ENCODE measurements at places on chromosomes 6 and 20. TPM values are rescaled to one million over a fixed set of nuclear protein-coding genes. Genes with fewer than 3 reads are reported as not detected.

GRCh38 chr20:11296221-11296620, 621.5 kb upstream of the BTBD3 start:
- no peak for DNase-seq

DNA sequence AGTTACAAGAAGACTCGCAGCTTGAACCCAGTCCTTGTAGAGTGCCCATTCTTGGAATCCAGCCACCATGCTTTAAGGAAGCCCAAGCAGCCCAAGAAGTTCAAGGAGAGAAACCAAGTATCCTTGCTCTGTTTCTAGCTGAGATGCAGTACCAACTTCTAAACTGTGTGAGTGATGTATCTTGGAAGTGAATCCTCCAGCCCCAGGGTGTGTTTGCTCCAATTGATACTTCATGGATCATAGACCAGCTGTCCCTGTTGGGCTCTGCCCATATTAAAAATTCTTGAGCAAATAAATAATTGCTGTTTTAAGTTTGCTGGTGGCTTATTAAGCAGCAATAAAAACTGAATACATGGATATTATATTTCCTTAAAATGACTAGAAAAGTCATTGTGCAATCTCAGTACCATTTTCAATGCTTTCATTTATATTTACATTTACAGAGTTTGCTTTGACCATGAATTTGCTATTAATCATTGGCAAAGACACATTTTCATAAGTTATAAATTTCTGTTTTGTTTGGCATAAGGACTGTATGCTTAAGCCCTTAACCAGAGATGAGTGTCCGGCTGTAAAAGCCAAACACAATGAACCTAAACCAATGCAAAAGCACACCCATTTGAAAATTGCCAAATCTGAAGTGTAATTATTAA, 9.2 kb downstream of the SPTLC3 start:
- no peak for DNase-seq

DNA sequence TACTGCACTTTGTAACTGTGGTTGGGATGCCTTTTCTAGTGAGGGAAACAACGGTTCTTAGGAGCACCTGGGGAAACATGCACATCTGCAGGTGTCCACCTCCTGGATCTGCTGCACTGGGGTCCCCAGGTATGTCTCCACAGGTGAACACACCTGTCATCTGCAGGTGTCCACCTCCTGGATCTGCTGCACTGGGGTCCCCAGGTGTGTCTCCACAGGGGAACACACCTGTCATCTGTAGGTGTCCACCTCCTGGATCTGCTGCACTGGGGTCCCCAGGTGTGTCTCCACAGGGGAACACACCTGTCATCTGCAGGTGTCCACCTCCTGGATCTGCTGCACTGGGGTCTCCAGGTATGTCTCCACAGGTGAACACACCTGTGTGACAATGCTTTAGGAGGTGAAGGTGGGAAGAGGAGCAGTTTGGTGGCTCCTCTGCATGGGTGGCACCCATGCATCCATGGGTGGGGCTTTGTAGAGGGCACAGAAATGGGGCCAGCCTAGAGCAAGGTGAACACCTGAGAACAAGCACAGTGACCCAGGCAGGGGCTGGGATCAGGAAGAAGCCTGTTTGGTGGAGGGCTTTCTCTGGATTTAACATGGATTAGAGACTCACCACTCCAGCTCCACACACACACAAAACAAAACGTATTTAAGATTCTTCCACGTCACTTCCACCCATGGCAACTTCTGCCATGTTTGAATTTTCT, 206.0 kb upstream of the CDH4 start:
- DNase-seq = no peak

DNA sequence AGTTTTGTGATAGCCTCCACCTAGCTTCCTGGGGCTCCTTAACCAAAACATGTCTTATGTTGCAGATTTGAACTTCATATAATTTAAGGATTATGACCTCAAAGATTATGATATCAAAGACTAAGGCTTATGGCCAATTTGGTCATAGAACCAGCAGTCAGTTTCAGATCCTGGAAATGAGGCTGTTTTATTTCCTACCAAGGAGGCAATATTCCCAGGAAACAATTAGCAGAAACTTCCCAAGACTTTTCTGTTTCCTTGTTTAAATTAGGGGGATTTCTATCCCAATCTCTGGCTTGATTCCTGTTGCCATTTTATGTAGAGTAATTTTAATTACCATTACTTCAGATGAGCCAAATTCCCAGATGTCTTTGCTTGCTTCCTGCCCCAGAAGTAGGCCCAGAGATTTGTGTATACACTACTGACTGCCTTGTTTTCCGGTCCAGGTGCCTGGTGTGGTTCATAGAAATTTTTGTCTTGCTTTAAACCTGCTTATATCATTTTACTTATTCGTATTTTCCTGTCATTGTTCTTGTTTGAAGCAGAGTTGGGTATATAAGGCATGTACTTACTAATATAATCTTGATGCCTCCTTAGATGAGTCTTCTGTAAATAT, 119.2 kb upstream of the TMEM170B start:
- no peak for DNase-seq

DNA sequence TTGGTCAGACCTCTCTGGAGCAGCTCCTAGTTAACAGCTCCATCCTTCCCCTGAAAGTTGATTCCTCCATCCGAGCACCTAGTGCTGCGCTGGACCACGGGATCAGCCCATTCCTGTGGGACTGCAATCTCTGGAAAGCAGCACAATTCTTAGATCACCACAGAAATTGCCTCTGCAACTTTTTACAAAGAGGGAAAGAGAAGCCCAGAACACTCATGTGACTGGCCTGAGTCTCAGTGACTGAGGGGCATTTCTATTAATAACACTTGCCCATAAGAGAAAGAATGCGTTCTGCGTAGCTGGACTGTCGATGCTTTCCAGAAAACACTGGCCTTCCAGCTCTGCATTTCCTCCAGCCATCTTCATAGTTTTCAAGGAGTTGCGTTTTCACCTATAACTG, 18.3 kb downstream of the MPC1 start:
- DNase-seq = no peak

- peak; percentile 17 for DNase-seq
Observed at GRCh38 chr6:30227763-30228487, 14.7 kb upstream of the TRIM26 start.

- DNase-seq = no peak
Observed at GRCh38 chr6:7107578-7108195, at the start of gene RREB1. RREB1 (plus strand) TSS chr6:7107961; CDS start chr6:7181912, 73,951 bp downstream.

DNA sequence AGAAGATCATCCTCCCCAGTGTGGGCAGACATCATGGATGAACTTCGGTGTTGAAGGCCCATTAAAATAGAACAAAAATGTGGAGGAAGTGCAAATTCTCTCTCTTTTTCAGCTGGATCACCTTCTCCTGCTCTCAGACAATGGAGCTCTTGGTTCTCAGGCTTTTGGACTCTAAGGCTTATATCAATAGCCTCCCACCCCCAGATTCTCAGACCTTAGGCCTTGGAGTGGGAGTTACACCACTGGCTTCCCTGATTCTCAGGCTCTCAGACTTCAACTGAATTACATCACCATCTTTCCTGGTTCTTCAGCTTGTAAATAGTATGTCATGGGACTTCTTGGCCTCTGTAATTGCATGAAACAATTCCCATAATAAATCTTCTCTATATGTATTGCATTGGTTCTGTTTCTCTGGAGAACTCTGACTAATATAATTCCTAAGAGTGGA, 36.6 kb downstream of the NSFL1C start:
- no peak for DNase-seq

DNA sequence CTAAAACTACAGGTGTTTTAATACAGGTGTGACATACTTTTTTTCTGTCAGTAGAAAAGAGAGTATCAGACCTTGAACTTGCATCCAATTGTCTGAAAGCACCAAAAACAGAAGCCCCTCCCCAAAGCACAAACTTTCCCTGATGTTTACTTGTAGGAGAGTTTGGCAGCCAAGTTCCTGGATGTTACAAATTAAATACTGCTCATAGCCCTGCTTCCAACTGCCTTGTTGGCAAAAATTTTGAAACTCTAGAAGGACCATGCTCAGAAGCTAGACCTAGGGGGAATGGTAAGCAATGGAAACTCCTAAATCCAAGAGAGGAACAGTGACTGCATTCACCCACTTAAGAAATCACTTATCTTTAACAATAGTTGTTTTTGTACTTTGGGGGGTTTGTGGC, 17.0 kb upstream of the ARG1 start:
- DNase-seq = no peak

DNA sequence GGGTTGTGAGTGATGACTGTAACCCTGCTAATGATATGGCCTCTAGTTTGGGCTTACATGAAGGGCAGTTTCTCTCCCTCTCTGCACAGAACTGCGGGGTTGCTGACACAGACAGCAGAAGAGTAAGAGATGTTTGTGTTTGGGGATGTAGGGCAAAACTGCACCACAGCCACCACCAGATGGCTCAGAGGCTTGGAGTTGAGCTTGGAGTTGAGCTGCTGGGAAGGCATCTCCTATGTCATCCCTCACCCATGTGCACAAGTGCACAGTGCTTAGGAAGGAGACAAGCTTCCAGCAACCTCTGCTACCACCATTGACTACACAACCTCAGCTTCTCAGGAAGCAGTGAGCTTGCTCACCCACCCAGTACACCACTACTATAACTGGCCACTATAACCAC, 303.9 kb upstream of the DEFB112 start:
- no peak for DNase-seq

- no peak for DNase-seq
Observed at GRCh38 chr6:47854971-47855370, 73.1 kb downstream of the OPN5 start.

Gene OR2J3
- polyA plus RNA-seq = not detected

Gene FAM217A
- 0.09 TPM for polyA plus RNA-seq

Gene SIRPB1
- polyA plus RNA-seq = 9.8 TPM

Gene CRIP3
- polyA plus RNA-seq = 1.5 TPM

Gene SIRPG
- 3.0 TPM for polyA plus RNA-seq

Gene HAO1
- polyA plus RNA-seq = not detected

Gene PLN
- polyA plus RNA-seq = 0.16 TPM

Gene PDE10A
- polyA plus RNA-seq = not detected
